Activated B cell treated with CpG ODN at 0.5 μM for 24 hours (primary cell): ENCODE measurements at places on chromosomes 5 and 9.

- no peak for DNase-seq
Measured at GRCh38 chr9:134855231-134855899, 25.2 kb upstream of the FCN2 start.

GRCh38 chr9:137441935-137442321 is 771 bp upstream of the ENTPD8 start:
- no peak for DNase-seq

- no peak for DNase-seq
Measured at GRCh38 chr5:77751328-77752023, 24.7 kb downstream of the TBCA start.

- DNase-seq: peak; percentile 70
Measured at GRCh38 chr9:136882109-136882946, 4.0 kb upstream of the TRAF2 start.

DNA sequence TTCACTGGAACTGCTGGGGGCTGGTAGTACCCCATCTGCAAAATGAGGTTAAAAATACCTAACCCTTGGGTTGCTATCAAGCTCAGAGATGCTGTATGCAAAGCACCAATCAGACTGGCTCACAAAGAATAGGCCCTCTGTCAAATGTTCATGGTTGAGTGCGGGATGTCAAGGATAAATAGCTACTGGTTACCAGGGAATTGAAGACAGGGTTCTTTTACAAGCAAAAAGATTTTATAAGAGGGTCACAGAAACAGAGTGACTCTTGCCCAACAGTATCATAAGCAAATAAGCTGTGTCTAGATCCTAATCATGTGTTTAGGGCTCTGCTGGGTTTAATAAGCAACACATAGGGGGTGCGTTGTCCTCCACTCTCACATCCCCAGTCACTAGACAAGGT is 11.9 kb downstream of the SYK start:
- DNase-seq: no peak
